ENCODE measurements at places on chromosomes 3 and 15.

GRCh38 chr3:44899683-44900367, 25.4 kb downstream of the TGM4 start:
- DNase-seq = no peak

DNA sequence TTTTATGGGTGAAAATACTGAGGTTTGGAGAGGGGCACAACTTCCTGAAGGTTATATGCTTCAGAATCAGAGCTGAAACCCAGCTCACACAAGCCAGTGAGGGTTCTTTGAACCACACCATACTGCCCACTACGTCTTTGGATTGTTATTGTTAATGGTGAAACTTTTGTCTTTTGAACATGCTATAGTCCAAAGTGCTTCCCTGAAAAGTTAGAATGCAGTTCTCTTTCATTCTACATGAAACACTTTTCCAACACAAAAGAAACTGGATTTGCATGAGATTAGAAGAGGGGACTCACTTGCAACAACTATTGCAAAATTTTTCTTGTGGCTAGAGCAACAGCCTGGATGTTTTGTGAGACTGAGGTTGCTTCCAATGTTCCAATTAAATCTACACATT, 473.6 kb downstream of the SOX2 start:
- DNase-seq = no peak

GRCh38 chr15:75069301-75069925, 46.0 kb downstream of the PPCDC start:
- no peak for DNase-seq

GRCh38 chr3:46354984-46355383, 1.1 kb downstream of the CCR2 start:
- DNase-seq = no peak

DNA sequence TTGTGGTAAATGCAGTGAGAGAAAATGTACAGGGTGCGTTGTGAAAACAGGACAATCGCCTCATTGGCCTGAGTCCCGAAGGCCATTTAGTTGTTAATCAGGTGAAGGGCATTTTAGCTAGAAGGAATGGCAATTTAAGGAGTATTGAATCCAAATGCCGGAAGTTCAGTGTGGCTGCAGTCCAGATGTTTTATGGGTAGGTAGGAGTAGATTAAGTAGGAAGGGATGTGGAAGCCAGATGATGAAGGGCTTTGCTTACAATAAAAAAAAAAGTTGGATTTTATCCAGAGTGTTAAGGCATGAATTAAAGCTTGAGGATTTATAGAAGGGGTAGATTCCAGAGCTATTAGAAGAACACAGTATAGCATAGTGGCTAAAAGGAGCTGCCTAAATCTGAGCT, 572.7 kb downstream of the NLGN1 start:
- DNase-seq = no peak

DNA sequence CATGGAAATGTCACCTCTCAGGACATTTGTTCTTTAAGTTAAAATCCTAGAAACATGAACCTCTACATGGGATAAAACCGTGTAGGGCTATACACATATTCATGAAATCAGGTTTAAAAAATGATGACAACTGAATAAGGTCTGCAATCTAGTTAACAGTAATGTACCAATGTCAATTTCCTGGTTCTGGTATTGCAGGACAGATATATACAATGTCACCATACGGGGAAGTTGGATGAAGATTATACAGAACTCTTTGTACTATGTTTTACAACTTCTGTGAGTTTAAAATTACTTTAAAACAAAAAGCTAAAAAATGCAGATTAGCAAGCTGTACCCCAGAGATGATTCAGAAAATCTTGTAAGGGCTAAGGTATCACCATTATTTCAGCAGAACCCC, 6.7 kb downstream of the CNTN3 start:
- no peak for DNase-seq

- no peak for DNase-seq
These were observed 374.9 kb upstream of the TGFBR2 start for GRCh38 chr3:30231277-30232141.

GRCh38 chr15:92968926-92969651, 69.0 kb downstream of the CHD2 start:
- DNase-seq = no peak

- DNase-seq = no peak
These were observed 8.0 kb upstream of the B3GNT5 start for GRCh38 chr3:183244981-183245476.

GRCh38 chr15:68765602-68766368, 54.9 kb downstream of the ANP32A start:
- no peak for DNase-seq

Measured in activated naive CD8-positive, alpha-beta T cell treated with anti-CD3 and anti-CD28 coated beads, Interleukin-2, amount 50 U/mL, for 16 hours (primary cell).